ENCODE measurements at places on chromosomes 1 and 21. TPM values are rescaled to one million over a fixed set of nuclear protein-coding genes. Genes with fewer than 3 reads are reported as not detected.

Gene OR2T35
- total RNA-seq = not detected

Gene NUDT17
- 6.6 TPM for total RNA-seq

Gene SEMA4A
- 80.3 TPM for total RNA-seq

Gene RBM11
- total RNA-seq = 10.3 TPM

GRCh38 chr1:154272999-154273563 is 652 bp downstream of the HAX1 start:
- DNase-seq = no peak

DNA sequence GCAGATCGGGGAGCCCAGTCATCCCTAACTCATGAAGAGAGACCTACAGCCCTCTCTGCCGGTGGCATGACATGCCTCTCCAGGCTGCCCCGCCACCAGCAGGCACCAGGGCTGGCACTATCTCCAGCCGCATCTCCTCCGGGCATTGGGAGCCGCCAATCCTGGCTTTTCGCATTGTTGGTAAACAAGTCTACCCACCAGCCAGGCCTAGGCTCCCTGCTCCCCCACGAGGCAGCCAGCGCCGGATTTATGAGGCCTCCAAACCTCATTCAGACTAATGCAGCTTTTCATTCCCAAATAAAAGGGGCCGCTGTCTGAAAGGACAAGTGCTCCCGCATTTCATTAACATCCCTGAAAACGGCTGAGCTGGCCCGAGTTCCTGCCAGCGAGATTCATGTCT is 3.4 kb upstream of the GRIK3 start:
- DNase-seq = no peak

- DNase-seq = no peak
Observed at GRCh38 chr1:181111559-181111958, 23.1 kb downstream of the IER5 start.

- DNase-seq = no peak
Observed at GRCh38 chr21:17578876-17579275, 33.8 kb downstream of the BTG3 start.

- DNase-seq = no peak
Observed at GRCh38 chr1:205522692-205523091, 18.2 kb downstream of the CDK18 start.

- DNase-seq = no peak
Observed at GRCh38 chr1:200411406-200412257, 1.8 kb upstream of the ZNF281 start.

DNA sequence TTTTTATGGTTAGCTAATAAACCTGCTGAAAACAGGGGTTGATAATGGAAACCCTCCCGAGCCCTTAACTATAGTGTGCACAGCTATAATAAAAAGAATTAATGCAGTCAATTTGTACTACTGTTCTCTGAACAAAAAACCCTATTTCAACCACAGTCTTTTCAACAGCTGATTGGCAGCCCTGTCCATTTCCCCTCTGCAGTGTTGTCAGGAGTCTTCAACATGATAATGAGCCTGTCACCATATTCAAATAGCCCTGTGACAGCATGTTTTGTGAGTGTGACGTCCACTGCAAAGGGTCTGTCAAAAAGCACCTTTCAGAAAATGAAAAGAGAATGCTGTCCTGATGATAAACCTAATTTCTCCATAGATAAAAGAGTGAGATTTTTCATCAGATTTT is 92.7 kb downstream of the ESRRG start:
- no peak for DNase-seq

GRCh38 chr1:70459496-70460225 is 48.6 kb downstream of the CTH start:
- no peak for DNase-seq

- no peak for DNase-seq
Observed at GRCh38 chr21:18155508-18156193, 89.0 kb upstream of the CHODL start.

DNA sequence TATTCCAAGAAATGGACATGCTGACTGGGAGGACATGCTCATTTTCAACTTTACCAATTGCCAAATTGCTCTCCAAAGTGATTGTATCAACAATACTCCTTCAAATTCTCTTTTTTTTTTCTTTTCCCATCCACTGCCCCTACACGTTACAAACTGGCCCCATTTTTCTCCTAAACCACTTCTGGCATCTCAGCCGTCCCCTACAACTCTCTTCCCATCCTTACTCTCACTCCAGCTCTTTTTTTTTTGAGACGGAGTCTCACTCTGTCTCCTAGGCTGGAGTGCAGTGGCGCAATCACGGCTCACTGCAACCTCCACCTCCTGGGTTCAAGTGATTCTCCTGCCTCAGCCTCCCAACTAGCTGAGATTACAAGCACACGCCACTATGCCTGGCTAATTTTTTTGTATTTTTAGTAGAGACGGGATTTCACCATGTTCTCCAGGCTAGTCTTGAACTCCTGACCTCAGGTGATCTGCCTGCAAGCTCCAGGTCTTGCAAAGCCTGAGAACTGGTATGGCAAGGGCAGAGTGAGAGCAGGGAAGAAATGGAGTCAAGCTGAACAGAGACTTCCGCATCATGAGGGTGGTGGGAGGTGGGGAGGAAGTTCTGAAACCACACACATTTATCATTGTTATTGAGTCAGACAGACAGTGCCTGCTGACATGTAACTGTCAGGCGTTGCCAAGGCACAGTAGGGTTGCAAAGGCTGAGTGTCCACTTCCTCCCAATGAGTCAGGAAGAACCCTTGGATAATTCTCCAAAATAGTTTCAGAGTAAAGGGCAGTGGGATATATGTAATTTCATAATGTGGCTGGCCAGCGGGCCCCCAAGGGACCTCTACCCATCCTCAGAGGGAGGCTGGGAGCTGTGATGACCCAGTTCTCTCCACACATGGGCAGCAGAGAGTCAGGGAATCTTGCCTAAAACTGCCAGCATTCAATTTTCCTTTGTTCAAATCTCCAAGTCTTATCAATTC is 17.4 kb downstream of the CELA3A start:
- DNase-seq = peak; percentile 75

DNA sequence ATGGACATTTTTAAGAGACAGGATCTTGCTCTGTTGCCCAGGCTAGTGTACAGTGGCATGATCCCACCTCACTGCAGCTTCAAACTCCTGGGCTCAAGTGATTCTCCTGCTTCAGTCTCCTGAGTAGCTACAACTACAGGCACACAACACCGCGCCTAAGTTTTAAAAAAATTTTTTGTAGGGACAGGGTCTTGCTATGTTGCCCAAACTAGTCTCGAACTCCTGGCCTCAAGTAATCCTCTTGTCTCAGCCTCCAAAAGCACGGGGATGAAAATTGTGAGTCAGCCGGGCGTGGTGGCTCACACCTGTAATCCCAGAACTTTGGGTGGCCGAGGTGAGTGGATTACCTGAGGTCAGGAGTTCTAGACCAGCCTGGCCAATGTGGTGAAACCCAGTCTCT is 20.4 kb downstream of the MYSM1 start:
- no peak for DNase-seq

- DNase-seq = no peak
Observed at GRCh38 chr1:42141978-42142377, 11.2 kb upstream of the GUCA2B start.

DNA sequence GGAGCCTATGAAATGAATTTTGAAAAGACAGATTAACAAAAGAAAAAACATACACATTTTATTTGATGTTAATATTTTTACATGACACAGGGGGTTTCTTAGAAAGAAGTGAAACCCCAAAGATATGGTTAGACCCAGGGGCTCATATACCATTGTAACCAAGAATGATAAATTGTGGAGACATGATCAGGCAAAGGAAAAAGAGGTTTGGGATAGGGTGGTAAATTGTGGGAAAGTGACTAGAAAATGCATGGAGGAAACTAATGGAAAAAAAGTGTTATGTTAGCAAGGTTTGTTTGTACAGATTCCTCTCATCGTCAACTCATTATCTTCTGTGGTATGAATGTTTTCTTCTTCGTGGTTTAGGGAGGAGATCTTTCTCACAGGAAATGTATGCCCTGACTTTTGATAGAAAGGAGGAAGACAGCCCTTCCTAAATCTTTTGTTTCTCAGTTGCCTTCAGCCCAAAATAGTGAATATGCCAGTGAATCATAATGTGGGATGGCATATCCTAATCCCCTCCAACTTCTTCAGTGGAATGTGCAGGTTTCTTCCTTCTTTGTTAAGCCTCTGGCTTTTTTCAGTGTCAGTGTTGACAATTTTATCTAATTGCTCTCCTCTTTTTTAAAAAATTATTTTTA is 140.4 kb upstream of the UBE2U start:
- DNase-seq = no peak

DNA sequence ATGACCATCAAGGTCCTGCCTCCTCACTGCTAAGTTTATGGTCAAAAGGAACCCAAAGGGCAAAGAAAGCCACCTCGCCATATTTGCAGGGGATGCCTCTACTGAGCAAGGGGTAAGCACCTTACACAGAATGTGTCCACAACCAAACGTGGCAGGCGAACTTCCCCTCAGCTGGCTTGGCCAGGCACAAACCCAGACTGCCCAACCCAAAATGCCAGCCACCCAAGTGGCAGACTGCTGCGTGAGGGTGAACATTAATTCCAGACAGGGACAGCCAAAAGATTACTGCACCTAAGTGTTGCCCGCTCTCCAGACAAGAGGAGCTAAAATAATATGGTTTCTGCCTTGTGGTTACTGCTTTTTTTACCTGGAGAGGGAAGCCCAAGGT is 16.0 kb downstream of the ZNF697 start:
- no peak for DNase-seq

- DNase-seq = no peak
Observed at GRCh38 chr21:44000360-44000759, 11.7 kb upstream of the TRAPPC10 start.

Measured in activated T-cell treated with anti-CD3 and anti-CD28 coated beads, Interleukin-2, amount 50 U/mL, for 72 hours (primary cell).